ENCODE measurements at places on chromosomes 4 and X.
A peak's percentile ranks its signal among the peaks of the same experiment; 100 is the strongest.

DNA sequence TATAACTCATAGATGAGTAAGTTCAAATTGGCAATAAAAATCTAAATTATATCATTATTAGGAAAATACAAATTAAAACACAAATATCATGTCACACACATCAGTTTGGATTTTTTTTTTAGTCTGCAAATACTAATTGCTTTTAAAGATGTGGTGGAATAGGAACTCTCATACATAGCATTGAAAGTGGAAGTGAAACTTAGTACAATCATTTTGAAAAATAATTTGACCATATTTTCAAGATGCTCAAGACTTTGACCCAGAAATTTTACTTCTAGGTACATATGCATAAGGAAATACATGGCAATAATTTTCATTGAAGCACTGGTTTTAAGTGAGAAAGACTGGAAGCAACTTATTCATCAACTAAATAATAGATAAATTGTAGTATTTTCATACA, 147.5 kb upstream of the SMIM31 start:
- no peak for DNase-seq

DNA sequence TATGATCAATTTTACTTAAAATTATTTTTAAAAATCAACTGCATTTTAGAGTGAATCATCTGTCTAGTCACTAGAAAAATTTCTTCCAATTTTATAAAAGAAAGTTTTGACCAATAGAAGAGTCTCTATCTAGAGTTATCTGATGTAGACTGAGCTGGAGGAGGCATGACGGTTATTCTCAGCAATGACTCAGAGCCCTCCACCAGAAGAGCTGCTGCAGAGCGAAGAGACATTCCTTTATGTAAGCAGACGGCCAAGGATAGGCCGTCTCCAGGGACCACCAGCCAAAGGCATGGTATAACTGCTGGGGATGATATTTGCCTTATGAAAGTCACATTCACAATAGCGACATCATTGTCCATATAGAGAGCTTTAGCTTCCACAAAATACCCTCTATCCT, 23.0 kb downstream of the LDB2 start:
- DNase-seq = peak; percentile 96

DNA sequence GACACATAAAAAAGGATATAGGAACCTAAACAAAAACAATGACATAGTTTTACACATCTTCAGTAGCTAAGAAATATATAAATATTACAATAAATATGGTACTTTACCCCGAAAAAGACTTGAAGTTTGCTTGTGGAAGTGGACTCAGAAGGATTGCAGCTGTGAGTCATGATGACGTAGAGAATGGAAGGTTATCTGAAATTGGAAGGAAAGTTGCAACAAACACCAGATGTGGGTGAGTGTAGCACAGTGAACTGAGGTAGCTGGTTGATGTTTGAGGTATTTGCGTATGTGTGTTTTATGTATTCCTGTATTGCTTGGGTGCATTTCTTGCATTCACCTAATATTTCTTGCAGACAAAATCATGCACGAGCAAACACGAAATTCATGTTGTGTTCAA, 113.0 kb downstream of the ARX start:
- peak; percentile 62 for DNase-seq

DNA sequence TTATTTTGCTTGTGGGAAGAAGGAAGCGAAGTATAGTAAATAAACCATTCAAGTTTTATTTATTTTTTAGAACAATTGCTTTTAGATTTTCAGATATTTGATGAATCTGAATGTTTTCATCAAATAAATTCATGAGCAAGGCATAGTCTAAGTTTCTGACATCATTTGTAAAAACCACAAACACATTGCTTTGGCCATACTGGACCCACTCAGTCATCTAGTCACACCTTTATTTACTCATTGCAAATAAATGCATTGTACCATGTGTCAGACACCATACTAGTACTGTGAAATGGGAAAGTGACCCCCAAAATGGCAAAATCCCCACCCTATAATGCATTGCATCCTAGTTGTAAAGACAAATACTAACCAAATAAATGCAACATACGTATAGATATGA, 449.1 kb upstream of the SMIM31 start:
- no peak for DNase-seq

DNA sequence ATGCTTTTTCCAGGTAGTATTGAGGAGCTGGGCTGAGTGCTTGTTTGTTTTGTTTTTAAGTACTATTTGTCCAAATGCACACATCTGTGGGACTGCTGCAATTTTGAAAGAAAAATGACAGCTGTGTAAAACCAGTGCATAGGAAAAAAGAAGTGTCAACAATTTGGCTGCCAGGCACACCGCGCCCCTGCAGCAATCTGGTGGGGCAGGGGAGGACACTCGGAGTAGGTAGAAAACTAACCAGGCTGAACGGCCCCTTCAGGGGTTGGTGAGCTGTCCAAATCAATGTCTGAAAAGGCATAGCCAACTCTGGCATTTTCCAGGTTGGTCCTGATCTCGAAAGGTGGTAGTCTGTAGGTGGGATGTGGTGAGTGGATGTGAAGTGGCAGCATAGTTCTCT, 1.1 kb downstream of the LDOC1 start:
- DNase-seq = no peak

DNA sequence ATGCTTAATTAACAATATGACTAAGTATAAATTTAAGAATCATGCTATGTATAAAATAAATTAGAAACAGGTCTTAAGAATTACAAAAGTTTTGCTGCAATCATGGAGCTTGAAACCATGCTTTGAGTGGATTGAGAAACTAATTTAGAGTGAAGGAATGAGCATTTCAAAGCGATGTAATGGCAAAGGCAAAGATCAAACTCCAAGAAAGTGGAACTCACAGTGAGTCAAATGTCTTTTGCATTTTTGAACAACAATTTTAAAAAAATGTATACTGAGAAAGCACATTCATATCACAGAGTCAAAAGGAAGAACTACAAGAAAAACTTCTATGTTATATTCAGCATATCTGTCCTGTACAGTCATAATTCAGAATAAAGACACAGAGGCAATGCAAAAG, 6.6 kb downstream of the GPRIN3 start:
- no peak for DNase-seq

DNA sequence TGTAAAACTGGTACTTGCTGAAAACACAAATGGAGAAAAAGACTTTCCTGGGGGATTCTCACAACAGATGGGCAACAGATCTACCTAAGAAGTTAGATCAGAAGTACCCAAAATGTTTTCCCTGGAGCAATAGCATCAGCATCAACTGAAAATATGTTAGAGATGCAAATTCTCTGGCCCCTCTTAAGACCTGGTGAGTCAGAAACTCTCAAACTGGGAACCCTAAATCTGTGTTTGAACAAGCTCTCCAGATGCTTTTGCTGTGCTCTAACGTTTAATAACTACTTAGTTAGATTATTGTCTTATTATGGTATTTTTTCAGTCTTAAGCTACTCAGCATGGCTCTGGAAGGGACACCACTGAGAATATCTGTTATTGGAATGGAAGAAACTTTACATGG, 55.2 kb upstream of the TRPC3 start:
- DNase-seq = no peak

DNA sequence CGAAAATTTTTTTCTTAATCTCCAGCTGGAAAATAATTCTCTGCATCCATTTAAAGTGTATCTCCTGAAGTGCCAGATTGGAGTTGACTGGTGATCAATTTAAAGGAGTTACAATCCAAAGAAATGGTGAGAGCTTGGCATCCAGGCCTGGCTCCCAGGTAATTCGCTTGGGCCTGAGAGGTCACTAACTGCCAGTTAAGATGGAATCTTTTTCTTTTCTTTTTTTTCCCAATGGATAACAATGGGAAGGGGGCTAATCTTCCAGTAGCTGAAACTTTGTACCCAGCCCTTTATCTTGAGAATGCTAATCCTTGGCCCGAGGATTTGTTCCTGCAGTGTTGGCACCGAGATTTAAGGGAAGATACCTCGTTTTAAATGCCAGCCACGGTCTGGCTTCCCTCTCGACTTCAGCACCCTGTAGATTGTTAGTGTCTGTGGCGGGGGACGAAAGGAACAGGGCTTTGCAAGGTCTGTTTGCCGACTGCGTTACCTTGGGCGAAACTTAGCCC, 13.3 kb upstream of the PITX2 start:
- DNase-seq = no peak

GRCh38 chrX:39367416-39367815, 566.2 kb downstream of the MID1IP1 start:
- no peak for DNase-seq

- no peak for DNase-seq
Observed at GRCh38 chr4:84944947-84945346, 21.5 kb downstream of the WDFY3 start.

- no peak for DNase-seq
Observed at GRCh38 chr4:40119344-40119743, 62.7 kb downstream of the N4BP2 start.
